ENCODE measurements at places on chromosomes 12 and 14. TPM values are rescaled to one million over a fixed set of nuclear protein-coding genes. Genes with fewer than 3 reads are reported as not detected.

Gene AQP5
- total RNA-seq: not detected

Gene KRT71
- total RNA-seq: 1.5 TPM

Gene MIP
- not detected for total RNA-seq

Gene SLC39A5
- 110 TPM for total RNA-seq

Gene FBLN5
- total RNA-seq: 13.9 TPM

Gene C12orf60
- 1.8 TPM for total RNA-seq

Gene ARHGAP5
- total RNA-seq: 146 TPM

Gene SMIM41
- total RNA-seq: not detected

Gene TSHR
- total RNA-seq: not detected

DNA sequence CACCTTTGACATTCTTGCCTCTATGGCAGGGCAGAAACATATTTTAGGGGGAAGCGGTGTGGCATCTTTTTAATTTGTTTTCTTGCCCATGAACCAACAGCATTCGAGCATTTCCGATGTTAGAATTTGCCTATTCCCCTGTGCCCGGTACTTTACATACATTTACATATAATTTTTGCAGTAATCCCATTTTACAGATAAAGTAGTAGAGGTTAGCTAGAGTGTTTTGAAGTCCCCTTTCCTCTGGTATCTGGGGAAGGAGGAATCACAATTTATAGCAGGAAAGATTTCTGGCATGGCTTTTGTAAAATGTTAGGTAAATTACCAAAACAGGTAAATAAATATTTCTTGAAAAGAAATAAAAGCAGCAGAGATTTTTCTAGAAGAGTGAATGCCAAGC lies 1.6 kb downstream of the BORCS5 start:
- H3K27me3 ChIP-seq: no peaks in the 10 kb centered on the region
- peak overlapping the region; percentile 96 for H3K27ac ChIP-seq
- no peaks in the 10 kb centered on the region for H3K36me3 ChIP-seq
- H3K4me3 ChIP-seq: peak overlapping the region; percentile 86

- H3K36me3 ChIP-seq: no peaks in the 10 kb centered on the region
- H3K4me3 ChIP-seq: no peak overlapping the region
- DNase-seq: no peak
- no peak overlapping the region for H3K27ac ChIP-seq
- no peaks in the 10 kb centered on the region for H3K27me3 ChIP-seq
Observed at GRCh38 chr12:11433664-11434063, 38.3 kb upstream of the PRB2 start.

- H3K36me3 ChIP-seq: no peaks in the 10 kb centered on the region
- DNase-seq: no peak
- no peak overlapping the region for H3K27ac ChIP-seq
- H3K27me3 ChIP-seq: no peaks in the 10 kb centered on the region
Observed at GRCh38 chr12:46377678-46378077, 5.1 kb upstream of the SLC38A2 start.

GRCh38 chr12:101714877-101715444 lies 17.5 kb downstream of the CHPT1 start:
- H3K36me3 ChIP-seq: no peaks in the 10 kb centered on the region
- H3K27me3 ChIP-seq: no peaks in the 10 kb centered on the region
- H3K4me1 ChIP-seq: peaks cover 13% of the 10 kb centered on the region
- no peak overlapping the region for H3K4me3 ChIP-seq
- no peak for DNase-seq

GRCh38 chr12:112967306-112967705 lies 11.0 kb upstream of the OAS2 start:
- no peak overlapping the region for H3K4me3 ChIP-seq
- H3K27me3 ChIP-seq: no peaks in the 10 kb centered on the region
- no peaks in the 10 kb centered on the region for H3K4me1 ChIP-seq

DNA sequence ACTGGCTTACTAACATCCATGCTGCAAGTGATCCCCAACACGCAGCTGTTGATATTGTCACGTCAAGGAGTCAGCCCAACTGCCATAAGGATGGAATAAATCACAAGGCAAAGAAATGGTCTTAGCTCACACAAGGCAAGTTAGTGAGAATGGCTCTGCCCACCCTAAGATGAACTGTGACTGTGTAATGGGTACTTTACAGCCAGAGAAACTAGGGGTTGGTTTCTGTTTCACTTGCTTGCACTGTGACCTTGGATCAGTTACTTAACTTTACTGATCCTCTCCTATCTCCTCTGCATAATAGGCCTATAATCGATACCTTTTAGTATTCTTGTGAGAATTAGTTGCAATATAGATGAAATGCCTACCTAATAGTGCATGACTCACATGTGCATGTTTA lies 52.2 kb upstream of the ANO2 start:
- no peak overlapping the region for H3K27ac ChIP-seq
- no peak for DNase-seq
- H3K36me3 ChIP-seq: no peaks in the 10 kb centered on the region
- no peak overlapping the region for H3K4me3 ChIP-seq
- H3K27me3 ChIP-seq: no peaks in the 10 kb centered on the region

DNA sequence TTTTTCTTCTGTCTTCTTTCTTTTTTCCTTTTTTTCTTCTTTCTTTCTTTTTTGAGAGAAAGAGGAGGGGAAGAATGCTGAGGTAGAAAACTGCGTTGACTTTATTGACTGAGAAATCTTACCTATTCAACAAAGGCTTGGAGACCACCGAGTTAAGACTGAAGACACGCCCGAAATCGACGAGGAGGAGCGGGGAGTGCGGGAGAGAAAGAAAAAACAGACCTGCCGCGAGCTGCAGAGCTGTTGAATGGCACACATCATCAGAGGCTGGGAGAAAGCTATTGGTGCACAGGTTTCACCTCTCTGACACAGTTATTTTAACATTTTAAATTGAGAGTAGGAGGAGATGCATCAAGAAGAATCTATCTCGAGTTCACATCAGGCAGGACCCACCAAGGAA lies 5.1 kb downstream of the ASCL1 start:
- H3K4me3 ChIP-seq: no peak overlapping the region
- no peak overlapping the region for H3K27ac ChIP-seq
- no peaks in the 10 kb centered on the region for H3K4me1 ChIP-seq
- H3K36me3 ChIP-seq: no peaks in the 10 kb centered on the region

DNA sequence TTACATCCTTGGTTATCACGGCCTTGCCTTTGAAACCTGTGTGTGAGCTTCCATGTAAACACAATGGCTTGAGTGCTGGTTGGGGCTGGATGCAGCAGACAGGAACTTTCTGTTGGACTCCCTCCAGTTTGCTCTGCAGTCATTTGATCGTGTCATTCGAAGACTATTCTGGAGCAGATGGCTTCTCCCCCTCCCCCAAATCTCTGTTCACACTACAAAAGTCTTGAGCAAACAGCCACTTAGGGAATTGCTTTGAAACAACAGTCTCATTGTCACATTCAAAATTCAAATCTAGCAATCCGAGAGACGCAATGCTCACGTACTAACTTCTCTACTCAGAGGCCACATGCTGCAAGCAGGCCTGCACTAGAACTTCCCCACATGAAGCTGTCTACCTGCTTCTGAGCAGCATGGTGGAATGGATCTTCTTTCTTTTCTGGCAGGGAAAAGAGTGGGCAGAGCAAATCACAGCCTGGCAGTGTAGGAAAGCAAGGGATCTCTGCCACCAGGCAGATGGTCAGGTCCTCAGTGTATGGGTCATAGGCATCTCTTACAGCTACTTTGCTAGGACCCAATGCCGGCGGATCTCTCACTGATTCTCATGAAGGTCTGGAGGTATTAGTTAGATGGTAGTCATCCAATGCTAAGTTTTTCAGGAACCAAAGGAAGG lies 214.2 kb downstream of the PPM1H start:
- no peak for DNase-seq
- peak overlapping the region; percentile 70 for H3K27ac ChIP-seq
- H3K27me3 ChIP-seq: no peaks in the 10 kb centered on the region
- H3K4me1 ChIP-seq: peaks cover 50% of the 10 kb centered on the region
- no peak overlapping the region for H3K4me3 ChIP-seq

DNA sequence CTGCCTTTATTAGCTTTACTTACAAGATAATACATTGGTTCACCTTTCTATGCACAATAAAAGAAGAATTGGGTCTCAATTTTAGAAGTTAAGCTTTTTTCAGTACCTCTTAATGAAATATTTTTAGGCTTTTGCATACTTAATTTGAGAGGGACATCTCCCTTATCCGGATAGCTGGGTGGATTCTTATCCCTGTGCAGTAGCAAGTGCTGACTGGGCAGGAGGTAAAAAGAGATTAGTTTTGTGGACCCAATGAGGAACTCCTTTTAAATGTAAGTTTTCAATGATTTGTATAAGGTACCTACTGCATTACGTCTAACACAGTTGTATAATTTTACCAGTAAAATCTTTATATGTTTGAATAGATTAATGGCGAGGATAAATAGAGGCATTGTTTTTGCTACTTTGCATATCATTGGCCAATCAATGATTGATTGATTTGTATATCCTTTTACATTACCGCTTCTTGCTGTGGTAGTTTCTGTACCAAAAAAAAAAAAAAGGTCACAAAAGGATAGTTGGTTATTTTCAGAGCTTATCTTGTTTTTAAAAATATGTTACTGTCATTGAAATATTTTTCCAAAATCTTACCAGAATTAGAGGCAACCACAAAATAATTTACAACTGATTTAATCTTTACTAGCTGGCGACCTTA lies 2.2 kb downstream of the CPSF6 start:
- peaks cover 1% of the 10 kb centered on the region for H3K36me3 ChIP-seq
- H3K27me3 ChIP-seq: no peaks in the 10 kb centered on the region
- peaks cover 4% of the 10 kb centered on the region for H3K4me1 ChIP-seq
- H3K4me3 ChIP-seq: peak overlapping the region; percentile 70
- H3K27ac ChIP-seq: no peak overlapping the region
- no peak for DNase-seq

DNA sequence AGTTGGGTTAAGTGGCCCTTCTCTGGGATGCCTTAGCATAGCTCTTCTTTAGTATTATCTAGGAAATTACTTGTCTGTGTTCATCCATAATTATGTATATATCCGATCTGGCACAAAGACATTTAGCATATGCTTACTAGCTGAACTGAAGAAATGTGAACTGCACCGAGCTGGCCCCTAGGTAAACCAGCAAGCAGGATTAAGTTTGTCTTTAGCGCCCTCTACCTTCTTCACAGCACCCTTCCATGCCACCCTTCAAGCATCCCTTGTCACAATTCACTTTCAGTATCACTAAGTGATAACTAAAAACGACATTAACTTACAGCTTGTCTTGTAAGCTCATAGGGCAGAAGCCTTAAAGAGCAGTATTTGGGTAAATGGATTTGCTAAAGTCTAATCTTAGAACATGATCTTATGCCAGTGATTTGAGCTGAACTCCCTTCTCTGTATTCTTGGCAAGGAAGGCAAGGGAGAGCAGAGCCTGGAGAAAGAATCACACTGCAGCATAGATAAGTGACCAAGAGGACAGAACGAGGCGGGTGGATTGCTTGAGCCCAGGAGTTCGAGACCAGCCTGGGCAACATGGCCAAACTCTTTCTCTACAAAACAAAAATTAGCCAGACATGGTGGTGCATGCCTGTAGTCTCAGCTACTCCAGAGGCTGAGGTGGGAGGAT lies 2.6 kb upstream of the HAL start:
- no peaks in the 10 kb centered on the region for H3K36me3 ChIP-seq
- H3K4me1 ChIP-seq: no peaks in the 10 kb centered on the region
- H3K27ac ChIP-seq: no peak overlapping the region
- no peaks in the 10 kb centered on the region for H3K27me3 ChIP-seq
- peak; percentile 55 for DNase-seq
- no peak overlapping the region for H3K4me3 ChIP-seq

GRCh38 chr12:388012-388411 lies 1.1 kb downstream of the KDM5A start:
- H3K27ac ChIP-seq: peak overlapping the region; percentile 94
- peaks cover 11% of the 10 kb centered on the region for H3K4me1 ChIP-seq
- no peak for DNase-seq
- no peaks in the 10 kb centered on the region for H3K36me3 ChIP-seq

Measured in Caco-2 (cell line).